ENCODE measurements at places on chromosomes 5 and 9. TPM values are rescaled to one million over a fixed set of nuclear protein-coding genes. Genes with fewer than 3 reads are reported as not detected.

DNA sequence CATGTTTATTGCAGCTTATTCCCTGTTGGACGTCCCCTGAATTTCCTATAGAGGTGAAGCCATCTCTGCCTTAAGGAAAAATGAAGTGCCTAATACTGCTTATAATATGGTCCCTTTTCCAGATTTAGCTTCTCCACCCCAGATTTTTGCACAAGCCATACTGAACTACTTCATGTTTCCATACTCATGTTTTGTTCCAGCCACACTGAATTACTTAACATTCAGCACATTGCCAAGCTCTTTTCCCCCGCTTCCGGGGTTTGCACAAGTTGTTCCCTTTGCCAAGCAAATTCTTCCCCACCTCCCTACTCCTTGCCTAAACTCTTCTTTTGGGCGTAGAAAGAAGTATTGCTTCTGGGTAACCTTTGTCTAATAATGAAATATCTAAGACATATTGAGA, 1.7 kb upstream of the CNTRL start:
- H3K4me3 ChIP-seq = no peak overlapping the region
- peak; percentile 52 for DNase-seq
- no peak overlapping the region for H3K27ac ChIP-seq
- peaks cover 5% of the 10 kb centered on the region for H3K4me1 ChIP-seq
- no peaks in the 10 kb centered on the region for H3K27me3 ChIP-seq

The NEUROG1 gene
- not detected for total RNA-seq

DNA sequence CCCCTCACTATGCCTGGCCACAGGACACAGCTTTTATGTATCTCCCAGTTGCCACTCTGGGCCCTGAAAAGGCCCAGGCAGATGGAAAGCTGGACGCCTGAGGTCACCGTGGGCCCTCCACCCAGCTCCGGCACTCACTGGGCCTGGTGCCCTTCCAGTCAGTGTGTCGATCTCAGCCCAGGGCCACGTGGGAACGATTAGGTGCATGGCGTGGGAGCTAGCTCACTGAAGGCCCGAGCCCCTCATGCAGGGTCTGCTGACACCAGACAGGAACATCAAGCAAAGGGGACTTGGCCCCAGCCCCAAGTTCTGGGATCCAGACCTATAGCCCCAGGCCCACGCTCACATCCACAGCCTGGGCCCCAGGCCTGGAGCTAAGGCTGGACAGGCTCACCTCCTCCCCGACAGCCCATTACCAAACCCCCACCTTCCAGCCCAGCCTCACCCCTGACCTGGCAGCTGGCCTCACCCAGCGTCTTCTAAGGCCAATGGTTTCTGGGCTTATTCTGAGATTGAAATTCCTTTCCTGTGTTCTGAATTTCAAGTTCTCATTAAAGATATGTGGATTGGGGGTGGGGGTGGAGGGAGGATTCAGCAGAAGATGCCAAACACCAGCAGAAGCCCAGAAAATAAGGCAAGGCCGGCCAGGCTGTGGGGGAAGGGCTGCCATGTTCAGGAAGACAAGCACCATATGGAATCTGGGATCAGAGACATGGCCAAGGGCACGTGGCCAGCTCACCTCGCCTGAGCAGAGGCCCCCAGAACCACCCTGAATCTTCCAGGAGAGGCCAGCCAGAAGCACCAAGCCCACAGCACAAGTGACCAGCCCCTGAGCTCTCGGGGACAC, 74.5 kb downstream of the ADAMTS2 start:
- H3K36me3 ChIP-seq = no peaks in the 10 kb centered on the region
- DNase-seq = peak; percentile 43
- no peaks in the 10 kb centered on the region for H3K27me3 ChIP-seq
- peaks cover 63% of the 10 kb centered on the region for H3K4me1 ChIP-seq

DNA sequence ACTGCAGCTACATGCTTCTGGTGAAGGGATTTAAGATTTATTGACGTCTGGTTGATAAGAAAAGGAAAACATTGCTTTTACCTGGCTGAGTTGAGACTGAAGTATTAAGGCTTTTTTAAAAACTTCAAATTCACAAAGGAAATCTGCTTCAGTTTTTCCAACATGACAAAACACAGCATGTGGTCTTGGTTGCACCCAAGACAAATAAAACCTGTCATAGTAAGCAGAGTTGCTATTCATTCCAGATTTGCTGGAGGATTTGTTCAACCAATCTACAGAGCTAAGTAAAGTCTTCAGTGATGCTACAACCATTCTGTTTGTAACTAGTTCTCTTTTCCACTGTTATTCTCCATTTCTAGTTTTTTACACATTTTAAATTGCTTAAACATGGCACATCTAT, 11.3 kb downstream of the C5orf63 start:
- no peaks in the 10 kb centered on the region for H3K27me3 ChIP-seq
- no peak overlapping the region for H3K27ac ChIP-seq
- no peak overlapping the region for H3K4me3 ChIP-seq
- H3K36me3 ChIP-seq = no peaks in the 10 kb centered on the region
- H3K4me1 ChIP-seq = no peaks in the 10 kb centered on the region

GRCh38 chr9:78316166-78316892, 19.4 kb downstream of the PSAT1 start:
- H3K4me3 ChIP-seq = no peak overlapping the region
- H3K4me1 ChIP-seq = no peaks in the 10 kb centered on the region
- H3K27ac ChIP-seq = no peak overlapping the region
- H3K27me3 ChIP-seq = no peaks in the 10 kb centered on the region
- no peak for DNase-seq

The PRR16 gene
- 1.5 TPM for total RNA-seq

DNA sequence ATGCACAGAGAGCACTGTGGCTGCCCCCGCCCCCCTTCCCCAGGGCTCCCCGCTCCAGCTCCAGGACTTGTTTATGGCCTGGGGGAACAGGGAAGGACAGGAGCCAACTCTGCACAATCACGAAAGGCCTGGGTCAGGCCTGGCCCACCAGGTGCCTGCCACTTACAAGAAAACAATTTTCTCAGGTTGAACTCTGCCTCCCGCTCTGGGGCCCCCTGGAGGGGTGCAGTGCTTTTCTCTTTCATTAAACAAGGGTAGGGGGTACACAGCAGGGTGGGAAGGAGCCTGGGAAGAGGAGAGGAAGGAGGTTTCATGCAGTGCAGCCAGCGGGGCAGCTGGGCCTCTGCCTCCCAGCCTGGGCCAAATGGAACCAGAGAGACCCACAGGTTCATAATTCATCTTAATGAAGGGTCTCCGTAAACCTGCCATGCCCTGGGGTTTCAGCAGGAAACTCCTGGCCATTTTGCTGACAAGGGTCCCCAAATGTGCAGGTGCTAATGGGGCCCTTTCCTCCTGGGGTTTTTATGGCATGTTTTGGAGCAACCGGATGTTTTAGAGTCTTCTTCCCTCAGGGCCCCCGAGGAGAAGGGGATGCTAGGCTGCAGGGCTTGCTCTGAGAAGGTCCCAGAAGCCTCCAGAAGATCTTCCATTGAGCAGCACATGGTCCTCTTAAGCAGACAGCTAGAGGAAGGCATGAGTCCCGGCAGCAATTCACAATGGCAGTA, 219.8 kb downstream of the SLIT3 start:
- no peaks in the 10 kb centered on the region for H3K27me3 ChIP-seq
- no peaks in the 10 kb centered on the region for H3K4me1 ChIP-seq
- no peak overlapping the region for H3K27ac ChIP-seq
- no peak for DNase-seq

GRCh38 chr9:133189826-133190225, 19.2 kb downstream of the OBP2B start:
- no peaks in the 10 kb centered on the region for H3K4me1 ChIP-seq
- no peak overlapping the region for H3K27ac ChIP-seq
- H3K27me3 ChIP-seq = no peaks in the 10 kb centered on the region
- no peaks in the 10 kb centered on the region for H3K36me3 ChIP-seq
- no peak for DNase-seq
